Kidney glomerular epithelial cell (primary cell): ENCODE measurements at places on chromosomes 13 and 19.

- no peak for DNase-seq
Measured at GRCh38 chr19:18854982-18855381, 23.2 kb downstream of the UPF1 start.

DNA sequence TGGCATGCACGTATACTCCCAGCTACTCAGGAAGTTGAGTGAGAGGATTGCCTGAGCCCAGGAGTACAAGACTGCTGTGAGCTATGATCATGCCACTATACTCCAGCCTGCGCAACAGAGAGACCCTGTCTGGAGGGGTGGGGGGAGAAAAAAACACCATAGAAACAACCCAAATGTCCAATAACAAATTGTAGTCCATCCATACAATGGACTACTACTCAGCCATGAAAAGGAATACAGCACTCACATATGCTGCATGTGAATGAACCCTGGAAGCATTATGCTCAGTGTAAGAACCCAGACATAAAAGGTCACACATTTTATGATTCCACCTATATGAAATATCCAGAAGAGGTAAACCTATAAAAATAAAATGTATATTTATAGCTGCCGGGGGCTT is 42.3 kb downstream of the CD320 start:
- no peak for DNase-seq

- no peak for DNase-seq
Measured at GRCh38 chr19:30567536-30568232, 195.5 kb downstream of the ZNF536 start.

- DNase-seq = no peak
Measured at GRCh38 chr19:5889288-5889971, 14.2 kb downstream of the NDUFA11 start.

- DNase-seq = no peak
Measured at GRCh38 chr13:111225166-111225565, 95.3 kb upstream of the TEX29 start.

DNA sequence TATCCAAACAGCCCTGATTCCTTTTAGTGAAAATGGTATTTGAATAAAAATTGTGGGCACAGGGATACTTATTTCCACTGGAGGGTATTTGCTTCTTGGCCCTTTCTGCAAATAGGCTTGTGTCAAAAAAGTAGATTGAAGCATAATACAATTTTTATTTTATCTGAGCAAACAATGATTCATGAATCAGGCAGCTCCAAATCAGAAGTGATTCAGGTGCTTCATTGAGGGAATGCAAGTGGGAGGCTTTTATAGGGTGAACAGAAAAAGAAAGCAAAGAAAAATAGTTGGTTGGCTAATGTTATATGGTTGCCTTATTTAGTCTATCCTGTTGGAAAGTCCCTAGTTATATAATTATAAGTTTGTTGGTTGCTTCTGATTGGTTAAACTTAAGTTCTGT is 117.9 kb downstream of the ITGBL1 start:
- DNase-seq = peak; percentile 84

DNA sequence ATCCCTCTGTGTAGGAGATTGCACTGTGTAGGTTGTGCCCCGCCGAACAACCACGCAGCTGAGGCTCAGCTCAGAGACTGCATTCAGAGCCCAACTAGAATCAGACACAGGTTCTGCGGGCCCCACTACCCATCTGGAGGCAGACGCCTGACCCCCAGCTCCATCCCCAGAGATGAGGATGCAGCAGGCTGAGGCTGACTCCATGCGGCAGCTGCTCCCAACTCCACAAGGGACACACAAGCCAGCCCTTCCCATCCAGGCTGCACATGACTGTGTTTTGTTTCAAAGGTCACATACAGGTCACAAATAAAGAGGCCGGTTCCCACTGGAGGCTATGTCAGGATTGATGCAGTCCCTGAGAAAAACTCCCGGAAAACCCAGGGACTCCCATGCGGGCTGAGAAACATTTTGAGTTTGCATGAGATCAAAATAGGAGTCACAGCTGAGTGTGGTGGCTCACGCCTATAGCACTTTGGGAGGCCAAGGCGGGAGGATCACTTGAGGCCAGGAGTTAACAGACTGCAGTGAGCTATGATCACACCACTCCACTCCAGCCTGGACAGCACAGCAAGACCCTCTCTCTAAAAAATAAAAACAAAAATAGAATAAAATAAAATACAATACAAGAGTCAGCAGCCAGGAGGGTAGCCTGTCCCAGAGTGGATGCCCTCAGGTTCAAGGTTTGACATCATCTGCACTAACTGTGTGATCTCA is 14.0 kb downstream of the ELL start:
- no peak for DNase-seq

DNA sequence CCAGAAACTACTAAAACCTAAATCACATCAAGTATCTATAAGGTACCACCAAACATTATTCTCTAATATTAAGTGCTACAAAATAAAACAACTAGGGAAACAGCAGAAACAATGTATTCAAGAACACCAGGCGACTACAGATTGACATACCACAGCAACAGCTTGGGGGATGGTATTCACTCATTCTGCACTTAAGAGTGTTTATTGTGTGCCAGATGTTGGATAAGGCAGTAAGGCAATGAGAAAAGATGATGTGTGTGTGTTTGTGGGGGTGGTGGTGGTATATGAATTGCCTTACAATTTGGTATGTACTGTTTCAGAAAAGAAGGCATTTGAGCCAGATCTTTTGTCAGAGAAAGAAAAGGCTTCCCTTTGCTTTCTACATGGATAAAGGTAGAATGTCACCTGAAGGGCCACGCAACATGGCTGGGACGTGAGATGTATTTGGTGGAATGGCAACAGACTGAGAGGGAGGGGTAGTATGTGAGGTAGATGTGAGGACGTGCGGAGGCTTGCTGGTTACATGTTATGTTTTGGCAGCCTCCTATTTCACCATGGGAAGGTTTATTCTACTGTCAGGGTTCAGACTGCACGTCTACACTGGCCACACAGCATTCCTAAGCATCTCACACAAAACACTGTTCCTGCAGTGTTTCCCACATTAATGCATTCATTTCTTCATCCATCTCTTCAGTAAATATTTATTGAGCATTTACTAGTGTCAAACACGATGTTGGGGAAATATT is 300.7 kb downstream of the KLF12 start:
- DNase-seq = no peak

DNA sequence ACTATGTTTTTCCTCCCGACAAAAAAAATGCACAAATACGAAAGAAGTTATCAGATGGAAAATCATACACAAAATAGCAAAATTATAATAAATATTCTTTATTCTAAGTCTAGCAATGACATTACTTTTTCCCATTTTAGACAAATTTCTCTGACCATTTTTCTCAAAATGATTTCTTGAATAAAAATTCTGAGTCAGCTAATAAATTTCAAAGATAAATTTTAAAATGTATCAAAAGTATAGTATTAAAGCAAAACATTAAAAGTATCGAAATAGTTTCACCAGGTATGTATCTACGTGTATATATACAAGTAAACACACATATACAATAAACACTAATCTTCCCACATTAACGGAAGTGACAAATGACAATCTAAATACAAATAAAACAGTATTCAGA is 8.9 kb downstream of the ZC3H13 start:
- DNase-seq = no peak

DNA sequence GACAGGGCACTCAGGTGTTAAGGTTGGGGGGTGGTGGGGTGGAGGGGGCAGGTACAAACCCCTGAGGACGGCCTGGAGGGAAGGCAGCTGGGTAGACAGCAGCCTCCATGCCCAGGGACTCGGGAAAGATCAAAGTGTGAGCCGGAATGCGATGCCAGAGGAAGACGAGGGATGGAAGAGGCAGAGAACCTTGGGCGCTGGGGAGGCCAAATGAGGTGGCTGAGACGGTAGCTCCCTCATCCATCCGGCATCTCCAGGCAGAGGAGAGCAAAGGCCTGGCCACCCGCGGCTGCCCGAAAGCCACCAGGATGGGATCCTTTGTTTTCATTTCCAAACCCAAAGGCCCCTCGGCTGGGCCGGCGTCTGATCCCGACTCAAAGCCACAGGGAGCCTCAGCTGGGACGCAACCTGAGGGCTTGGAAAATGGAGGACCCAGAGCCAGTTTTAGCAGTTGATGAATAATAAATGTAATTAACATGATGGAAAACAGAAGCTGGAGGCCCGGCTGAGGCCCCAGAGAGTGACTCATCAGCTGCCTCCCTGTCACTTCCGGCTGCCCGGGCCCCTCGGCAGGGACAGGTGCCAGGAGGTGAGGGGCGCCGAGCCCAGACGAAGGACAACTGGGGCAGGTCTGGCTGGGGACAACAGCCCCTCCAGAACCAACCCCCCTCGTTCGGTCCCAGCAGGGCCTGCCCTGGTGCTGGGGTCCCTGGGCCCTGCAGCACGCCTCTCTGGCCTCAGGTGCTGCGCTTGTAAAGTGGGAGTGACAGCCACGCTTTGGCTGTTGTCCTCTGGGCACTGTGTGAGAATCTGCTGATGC is 61.6 kb downstream of the CEBPG start:
- DNase-seq = no peak

DNA sequence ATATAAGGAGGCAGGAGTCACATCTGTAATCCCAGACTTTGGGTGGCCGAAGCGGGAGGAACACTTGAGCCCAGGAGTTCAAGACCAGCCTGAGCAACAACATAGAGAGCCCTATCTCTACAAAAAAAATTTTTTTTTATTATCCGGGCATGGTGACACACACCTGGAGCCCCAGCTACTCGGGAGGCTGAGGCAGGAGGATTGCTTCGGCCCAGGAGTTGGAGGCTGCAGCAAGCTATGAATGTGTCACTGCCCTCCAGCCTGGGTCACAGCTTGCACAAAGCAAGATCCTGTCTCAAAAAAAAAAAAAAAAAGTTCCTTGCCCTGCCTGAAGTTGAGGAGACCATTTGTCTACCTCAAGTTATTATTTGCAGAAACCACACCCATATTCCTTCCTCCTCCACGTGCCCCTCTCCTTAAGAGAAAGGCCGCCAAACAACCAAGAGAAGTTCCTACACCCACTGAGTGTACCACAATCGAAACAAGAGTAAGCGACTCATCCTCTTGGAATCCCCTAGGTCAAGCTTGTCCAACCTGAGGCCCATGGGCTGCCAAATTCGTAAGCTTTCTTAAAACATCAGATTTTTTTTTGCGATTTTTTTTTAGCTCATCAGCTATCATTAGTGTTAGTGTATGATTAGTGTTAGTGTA is 2.2 kb downstream of the ABCC4 start:
- DNase-seq = peak; percentile 65

- peak; percentile 100 for DNase-seq
Measured at GRCh38 chr19:38850436-38850975, 720 bp upstream of the HNRNPL start.

GRCh38 chr13:20171364-20171763 is 10.5 kb upstream of the GJA3 start:
- DNase-seq = no peak

- DNase-seq = no peak
Measured at GRCh38 chr13:99425485-99426341, 75.6 kb upstream of the TM9SF2 start.

- no peak for DNase-seq
Measured at GRCh38 chr13:34749046-34749445, 193.0 kb upstream of the NBEA start.

- DNase-seq = no peak
Measured at GRCh38 chr19:20154636-20155035, 12.4 kb upstream of the ZNF486 start.

GRCh38 chr13:42229287-42229686 is 42.7 kb upstream of the AKAP11 start:
- no peak for DNase-seq

DNA sequence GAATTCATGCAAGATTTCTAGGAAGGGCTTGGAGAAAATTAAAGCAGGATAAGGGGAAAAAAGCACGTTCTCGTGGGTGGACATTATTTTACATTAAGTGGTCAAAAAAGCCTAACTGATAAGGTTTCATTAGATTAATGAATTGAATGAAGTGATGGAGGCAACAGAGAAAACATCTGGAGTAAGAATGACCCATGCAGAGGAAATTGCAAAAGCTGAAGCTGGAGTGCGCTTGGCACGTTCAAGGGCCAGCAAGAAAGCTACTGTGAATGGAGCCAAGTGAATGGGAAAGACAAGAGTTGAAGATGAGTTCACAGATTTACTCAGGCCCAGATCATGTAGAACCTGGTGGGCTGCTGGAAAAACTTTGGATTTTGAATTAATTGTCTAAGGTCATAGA is 777.9 kb downstream of the DACH1 start:
- no peak for DNase-seq

DNA sequence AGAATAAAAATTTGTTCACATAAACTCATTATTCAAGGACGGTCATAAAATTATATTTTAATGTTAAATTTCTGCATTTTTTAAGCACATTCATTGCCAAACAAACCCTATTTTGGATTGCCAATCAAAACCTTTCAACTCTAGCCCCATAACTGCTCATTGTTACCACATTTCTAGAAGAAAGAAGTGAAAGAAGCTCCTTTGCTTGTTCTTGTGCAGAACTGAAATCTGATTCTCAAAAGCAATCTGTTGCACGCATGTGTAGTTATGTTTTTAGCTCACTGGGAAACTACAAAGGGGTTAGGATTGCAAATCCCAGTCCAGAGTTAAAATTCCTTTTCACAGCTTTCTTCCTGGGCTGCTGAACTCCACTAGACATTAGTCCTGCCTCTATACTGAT is 109.5 kb upstream of the MIR17HG start:
- no peak for DNase-seq
